ENCODE measurements at places on chromosomes 12 and 14. TPM values are rescaled to one million over a fixed set of nuclear protein-coding genes. Genes with fewer than 3 reads are reported as not detected.

Gene ARHGAP9
- 9.1 TPM for total RNA-seq

Gene EXOC3L4
- total RNA-seq: not detected

Gene FAR2
- 39.6 TPM for total RNA-seq

Gene KRT75
- not detected for total RNA-seq

Gene SLC6A13
- total RNA-seq: 14.7 TPM

Gene RND1
- 54.8 TPM for total RNA-seq

Gene MYF6
- not detected for total RNA-seq

Gene CLEC4C
- total RNA-seq: not detected

Gene KRT6C
- not detected for total RNA-seq

Gene NANOG
- 0.40 TPM for total RNA-seq

Gene KLRK1
- total RNA-seq: 0.95 TPM

Gene KLRF1
- total RNA-seq: not detected

Gene CRIP1
- total RNA-seq: 8.7 TPM

Gene RTN1
- 892 TPM for total RNA-seq

Gene PDE3A
- total RNA-seq: 4.2 TPM

Gene CKB
- 1,590 TPM for total RNA-seq

Gene TRPV4
- not detected for total RNA-seq

Gene ZNF891
- total RNA-seq: 8.4 TPM

Gene NOVA1
- total RNA-seq: 133 TPM

Gene UNG
- total RNA-seq: 24.5 TPM

Gene SMIM41
- not detected for total RNA-seq

Gene IFNG-AS1
- total RNA-seq: 0.27 TPM

Gene WNT1
- not detected for total RNA-seq

Gene ACOT4
- 1.8 TPM for total RNA-seq

Gene AKAP3
- 4.4 TPM for total RNA-seq

Gene SLC6A12
- total RNA-seq: 43.5 TPM

Gene TOMM20L
- total RNA-seq: not detected

Gene GLT1D1
- 32.6 TPM for total RNA-seq

Gene FOXG1
- 40.0 TPM for total RNA-seq

Gene TEP1
- total RNA-seq: 13.4 TPM

Gene C14orf39
- total RNA-seq: not detected

Gene CCNT1
- 28.4 TPM for total RNA-seq

Gene KLRC2
- total RNA-seq: not detected

Gene CARMIL3
- 15.8 TPM for total RNA-seq

Gene AQP5
- total RNA-seq: 1.3 TPM

Gene GPR132
- 1.8 TPM for total RNA-seq

Gene MED13L
- 147 TPM for total RNA-seq

Gene JPH4
- total RNA-seq: 244 TPM

Gene ATN1
- 187 TPM for total RNA-seq

Gene LRRK2
- total RNA-seq: 29.5 TPM

Gene SLC2A3
- total RNA-seq: 115 TPM
